ENCODE measurements at places on chromosomes 2 and 18.

GRCh38 chr2:192025637-192026036 lies 169.1 kb downstream of the TMEFF2 start:
- no peak for DNase-seq

- DNase-seq = no peak
Observed at GRCh38 chr2:160387558-160388262, 105.9 kb downstream of the RBMS1 start.

GRCh38 chr18:77203071-77203470 lies 46.6 kb upstream of the GALR1 start:
- no peak for DNase-seq

DNA sequence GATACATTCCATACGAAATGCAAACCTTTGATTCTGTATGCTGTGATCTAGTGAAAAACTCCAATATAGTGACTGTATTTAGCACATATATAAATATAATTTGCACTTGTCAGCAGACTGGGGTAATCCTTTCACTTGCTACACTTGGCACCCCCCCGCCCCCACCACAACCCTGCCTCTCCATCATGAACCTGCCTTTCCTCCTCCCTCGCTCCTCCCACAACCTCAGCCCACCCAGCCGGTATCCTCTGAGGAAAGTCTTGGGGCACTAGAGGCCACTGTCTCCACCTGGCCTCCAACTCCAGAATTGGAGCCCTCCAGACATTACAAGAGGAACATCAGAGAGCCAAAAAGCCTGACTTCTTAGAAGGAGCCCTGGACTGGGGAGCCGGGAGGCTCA lies 196.3 kb downstream of the LOXHD1 start:
- DNase-seq = no peak

DNA sequence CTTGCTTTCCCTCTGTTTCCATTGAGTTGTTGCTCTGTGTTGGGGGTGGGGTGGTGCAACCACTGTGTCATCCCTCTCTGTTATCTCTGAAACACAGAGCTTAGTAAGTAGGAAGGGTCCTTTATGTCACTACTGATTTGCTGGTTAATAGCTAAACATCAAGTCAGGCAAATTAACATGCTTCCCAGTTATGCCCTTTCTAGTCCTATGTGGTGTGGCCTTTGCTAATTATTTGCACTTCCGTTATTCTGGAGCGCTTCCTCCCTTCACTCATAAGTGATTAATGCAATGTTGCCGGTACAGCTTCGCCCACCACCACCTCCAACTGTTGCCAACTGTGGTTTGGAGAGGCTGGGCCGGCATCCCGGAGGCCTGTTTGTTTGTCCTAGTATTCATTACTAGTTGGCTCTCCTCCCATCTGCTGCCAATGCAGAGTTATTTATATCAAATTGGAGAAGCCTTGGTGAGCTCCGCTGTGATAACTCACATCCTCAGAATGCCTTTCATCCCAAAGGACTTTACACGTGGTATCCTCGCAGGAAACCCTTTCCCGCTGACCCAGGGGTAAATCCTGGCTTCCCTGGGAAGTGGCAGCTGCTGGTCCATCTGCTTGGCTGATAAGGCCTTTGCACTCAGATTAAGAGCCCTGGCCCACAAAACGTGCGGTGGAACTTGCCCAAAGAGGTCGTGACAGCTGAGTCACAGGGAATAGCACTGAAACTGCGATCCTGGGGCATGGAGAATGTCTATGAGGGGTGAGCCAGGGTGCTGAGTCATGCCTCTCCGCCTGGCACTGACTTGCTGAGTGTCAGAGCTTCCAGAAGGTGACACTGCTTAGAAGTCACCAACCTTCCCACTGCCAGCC lies 72.0 kb upstream of the ZCCHC2 start:
- peak; percentile 56 for DNase-seq

DNA sequence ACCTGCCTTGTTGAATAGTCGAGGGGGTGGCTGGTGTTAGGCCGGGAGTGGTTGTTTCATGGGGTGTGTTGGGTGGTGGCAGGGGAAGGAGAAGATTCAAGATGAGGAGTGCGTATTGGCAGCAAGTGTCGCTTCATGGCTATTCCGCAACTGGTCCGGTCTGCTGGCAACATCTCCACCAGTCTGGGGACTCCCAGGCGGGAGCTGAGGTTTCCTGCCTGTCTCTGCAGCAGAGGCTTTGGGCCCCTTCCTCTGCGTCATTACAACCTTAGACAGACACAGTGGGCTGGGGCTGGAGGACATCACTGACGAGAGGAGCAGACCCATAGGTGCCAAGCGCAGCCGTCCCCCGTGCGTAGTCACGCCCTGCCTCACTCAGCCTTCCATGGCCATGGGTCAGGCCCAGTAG lies 64.0 kb upstream of the MCFD2 start:
- no peak for DNase-seq

- no peak for DNase-seq
Observed at GRCh38 chr2:132937629-132938028, 267.6 kb upstream of the LYPD1 start.

DNA sequence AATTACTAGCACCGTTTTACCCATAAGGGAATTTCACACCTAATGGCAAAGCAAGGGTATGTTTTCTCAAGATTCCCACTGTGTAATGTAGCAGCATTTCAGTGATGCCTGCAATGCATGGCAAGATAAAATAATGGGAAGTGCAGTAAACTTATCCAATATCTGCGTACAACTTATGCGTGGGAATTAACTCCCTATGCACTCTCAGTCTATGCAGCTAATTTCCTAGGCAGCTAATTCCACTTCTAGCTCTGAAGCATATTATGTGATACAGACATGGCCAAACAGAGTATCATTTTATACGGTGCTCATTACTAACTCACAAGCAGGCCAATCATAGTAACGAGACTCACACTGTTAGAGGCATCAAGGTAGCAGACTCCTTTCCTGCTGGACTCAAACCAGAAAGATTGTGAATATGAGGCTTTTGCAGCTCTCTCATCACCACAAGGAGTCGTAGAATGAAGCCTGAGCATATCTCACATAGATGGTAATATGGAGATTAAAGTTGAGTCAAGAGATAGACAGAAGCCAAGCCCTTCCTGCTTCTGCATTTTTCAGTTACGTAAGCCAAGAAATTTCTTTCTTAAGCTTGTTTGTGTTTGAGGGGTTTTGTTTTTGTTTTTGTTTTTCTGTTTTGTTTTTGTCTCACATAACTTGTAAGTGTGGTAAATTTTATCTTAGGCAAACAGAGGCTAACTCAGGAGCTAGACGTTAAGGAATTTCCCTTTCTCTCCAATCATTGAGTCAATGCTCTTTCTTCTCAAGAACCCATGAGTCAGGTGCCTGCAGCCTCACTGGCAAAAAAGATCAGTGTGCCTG lies 34.8 kb upstream of the ITGAV start:
- DNase-seq = peak; percentile 21

DNA sequence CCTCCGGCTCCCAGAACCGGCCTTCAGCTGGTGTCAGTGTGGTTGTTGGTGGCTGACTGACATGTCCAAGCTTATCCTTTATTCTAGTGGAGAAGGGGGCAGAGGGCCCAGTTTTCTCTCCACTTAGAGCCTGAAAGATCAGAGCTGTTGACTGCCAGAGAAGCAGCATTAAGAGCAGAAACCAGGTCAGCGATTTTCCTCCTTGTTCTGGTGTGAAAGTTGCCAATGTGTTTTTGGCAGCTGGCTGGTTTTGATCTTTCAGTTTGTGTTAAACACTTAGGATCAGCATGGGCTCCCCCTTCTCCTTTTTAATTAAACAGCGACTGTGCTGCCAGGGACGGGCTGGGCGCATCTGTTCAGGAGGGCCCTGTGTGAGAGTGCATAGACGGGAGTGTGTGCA lies 100.9 kb downstream of the ASAP2 start:
- no peak for DNase-seq

DNA sequence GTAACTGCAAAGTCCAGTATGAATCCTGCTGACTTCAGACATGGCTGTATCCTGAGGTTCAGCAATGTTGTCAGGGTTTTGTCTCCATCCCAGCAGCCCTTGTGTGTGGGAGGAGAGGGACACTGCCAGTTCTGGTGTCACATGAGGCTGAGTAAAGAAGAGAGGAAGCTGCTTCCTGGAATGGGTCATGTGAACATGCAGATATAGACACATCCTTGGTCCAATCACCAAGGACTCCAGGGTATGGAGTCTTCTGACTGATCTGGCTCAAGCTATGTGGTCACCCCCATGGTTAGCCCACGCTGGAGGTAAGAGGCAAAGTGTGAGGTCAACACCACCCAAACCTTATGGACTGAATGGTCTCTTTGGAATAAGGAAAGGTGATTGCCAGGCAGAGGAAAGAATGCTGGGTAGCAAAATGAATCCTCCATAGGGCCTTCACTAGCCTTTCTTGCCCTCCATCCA lies 134.4 kb upstream of the SLC1A4 start:
- no peak for DNase-seq

DNA sequence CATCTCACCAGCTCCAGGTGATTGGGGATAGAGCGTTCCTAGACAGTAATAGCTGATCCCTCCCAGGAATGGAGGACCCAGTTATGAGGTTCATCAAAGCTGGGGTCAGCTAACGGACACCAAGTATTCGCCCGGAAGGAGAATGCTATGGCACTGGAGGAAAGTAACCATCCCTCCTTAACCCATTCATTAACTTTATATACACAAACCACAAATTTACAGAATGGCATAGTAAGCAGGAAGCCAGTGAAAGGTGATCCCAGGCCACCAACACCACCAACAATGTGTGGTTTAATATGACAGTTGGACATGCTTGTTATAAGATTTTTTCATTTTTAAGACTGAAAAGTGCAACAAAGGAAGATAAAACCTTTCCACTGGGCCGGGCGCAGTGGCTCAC lies 55.3 kb upstream of the CHMP1B start:
- no peak for DNase-seq

- no peak for DNase-seq
Observed at GRCh38 chr2:209976698-209977385, 25.6 kb upstream of the RPE start.

DNA sequence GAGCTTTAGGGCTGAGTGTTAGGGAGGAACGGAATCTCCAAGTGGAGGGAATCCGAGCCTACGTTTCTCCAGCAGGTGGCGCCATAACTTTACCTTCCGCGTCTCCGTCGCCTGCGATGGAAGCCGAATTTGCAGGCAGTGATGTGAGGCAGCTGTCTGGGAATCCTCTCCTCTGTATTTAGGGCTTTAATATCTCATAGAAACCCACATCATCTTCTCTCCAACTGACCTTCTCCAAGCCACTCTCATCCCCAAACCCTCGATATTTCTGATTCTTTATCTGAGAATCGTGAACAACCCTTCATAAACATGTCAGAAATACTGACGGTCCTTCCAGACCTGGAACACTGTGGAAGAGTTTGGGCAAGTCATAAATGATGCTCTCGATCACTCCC lies 27.5 kb downstream of the SIX2 start:
- DNase-seq = peak; percentile 81

DNA sequence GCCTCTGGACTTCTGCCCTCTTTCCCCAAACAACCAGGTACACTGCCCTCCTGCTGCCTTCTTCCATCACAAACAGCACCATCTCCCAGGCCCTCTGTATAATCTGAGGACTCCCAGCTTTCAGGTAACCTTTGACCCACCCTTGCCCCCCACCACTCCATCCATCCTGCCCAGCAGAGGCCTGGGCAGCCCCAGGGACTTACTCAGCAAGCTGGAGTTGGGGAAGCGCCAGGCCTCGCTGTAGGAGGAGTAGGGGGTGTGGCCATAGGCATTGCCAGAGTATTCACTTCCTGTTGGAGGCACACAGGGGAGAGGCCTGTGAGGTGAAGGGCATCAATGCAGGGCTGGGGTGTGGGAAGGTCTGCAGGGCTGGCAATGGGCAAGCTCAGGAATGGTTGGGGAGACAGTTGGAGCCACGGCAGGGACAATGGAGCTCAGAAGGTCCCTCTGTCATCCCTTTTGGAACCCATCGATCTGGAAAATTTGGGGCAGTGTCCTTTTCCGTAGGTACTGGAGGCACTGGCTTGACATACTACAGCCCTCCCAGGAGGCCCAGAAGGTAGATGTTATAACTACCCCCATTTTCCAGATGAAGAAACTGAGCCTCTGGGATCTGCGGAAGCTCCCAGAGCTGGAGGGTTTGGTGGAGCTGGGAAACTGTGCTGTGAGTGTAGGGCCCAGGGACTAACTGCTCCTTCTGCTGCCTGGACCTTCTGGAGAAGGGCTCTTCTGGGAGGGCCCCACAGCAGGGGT lies 46.3 kb downstream of the PSD4 start:
- DNase-seq = no peak

GRCh38 chr2:172456002-172456401 lies 28.6 kb downstream of the ITGA6 start:
- DNase-seq = no peak

DNA sequence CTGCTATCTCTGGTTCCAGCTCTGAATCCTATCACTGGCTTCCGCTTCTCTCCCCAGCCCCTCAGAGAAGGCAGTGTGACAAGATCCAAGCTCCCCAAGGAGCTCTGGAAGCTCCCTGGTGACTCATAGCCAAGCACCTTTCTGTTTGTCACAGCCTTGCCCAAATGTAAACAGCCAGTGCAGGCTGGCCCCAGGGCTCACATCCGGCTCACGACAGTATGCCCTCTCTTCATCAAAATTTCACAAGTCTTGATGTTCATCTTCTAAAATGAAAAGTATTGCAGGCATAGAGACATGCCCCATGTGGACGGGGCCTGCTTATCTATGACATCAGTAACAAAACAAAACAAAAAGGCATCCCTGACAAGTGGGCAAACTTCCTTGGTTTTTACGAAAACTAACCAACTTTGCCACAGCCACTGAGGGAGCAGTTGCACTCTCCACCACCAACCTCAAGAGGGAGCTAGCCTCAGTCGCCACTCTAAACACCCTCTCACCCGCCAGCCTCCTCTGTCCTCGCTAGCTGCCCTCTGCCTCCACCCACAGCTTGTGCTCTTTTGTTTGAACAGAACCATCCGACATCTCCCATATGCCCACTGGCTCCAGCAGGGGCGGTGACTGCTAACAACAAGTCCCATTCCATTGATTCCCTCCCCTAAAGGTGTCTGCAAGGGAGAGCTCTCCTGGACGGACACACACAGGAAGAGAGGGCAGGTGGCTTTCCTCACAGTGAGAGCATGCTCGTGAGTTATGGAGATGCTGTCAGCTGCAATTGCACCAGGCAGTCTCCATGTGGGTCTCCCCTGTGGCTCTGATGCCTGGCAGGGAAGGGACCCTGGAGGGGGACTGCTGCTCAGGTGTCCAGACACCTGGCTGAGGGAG lies 71.0 kb upstream of the DAPL1 start:
- no peak for DNase-seq

DNA sequence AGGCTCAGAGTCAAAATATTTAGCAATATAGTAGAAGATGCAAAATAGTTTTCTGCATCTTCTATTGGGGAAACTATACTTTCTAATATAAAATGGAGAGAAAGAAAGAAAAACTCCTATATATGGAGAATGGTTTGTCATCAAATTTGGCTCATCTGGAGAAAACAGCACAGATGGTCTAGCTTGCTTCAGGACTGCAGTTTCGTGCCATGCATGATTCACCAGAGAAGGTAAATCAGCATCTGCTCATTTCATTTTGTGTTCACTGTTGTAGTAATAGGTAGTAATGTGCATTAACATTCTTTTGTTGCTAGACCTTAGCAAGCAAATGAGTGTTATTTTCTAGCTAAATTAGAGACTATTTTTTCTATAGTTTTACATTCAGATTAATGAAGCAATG lies 179.0 kb downstream of the ASXL3 start:
- DNase-seq = no peak

GRCh38 chr2:240936106-240936505 lies 30.0 kb downstream of the CROCC2 start:
- DNase-seq = no peak

GRCh38 chr2:78895022-78895421 lies 130.5 kb upstream of the REG3G start:
- DNase-seq = no peak

- no peak for DNase-seq
Observed at GRCh38 chr18:59660786-59661743, 36.2 kb downstream of the CCBE1 start.
